ENCODE measurements at places on chromosomes 2 and 18.

GRCh38 chr2:129779783-129780182 lies 199.7 kb upstream of the RAB6C start:
- no peak for DNase-seq

- no peak for DNase-seq
Measured at GRCh38 chr2:20157193-20157891, 67.6 kb downstream of the SDC1 start.

DNA sequence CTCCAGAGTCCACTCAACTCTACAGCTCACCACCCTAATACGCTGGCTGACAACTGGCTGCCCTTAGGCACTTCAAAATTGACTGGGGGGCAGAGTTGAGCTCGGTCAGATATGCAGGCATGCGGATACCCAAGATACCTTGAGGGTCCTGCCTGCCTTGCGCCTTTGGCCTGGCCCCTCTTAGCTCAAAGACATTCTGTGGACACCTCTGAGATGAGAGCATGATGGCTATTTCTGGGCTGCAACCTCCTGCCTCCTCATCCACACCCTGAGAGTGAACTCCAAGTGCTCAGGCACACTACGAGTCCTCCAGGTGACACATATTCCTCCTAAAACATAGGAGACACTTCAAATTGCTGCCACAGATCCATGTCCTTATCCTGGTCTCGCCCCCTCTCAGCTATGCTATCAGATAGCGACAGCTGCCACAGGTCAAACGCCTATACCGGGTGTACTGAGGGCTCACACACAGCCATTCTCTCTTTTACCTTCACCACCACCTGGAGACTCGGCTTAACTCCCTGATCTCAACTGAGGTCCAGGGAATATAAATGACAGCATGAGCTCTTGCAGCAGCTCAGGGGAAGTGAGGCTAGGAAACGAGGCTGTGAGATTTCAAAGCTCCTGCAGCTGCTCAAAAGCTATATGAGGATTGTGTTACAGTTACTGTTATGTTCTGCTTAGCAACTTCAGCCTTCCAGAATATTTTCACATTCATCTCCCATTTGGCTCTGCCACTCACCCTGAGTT lies 60.5 kb upstream of the TEX51 start:
- DNase-seq: no peak

GRCh38 chr2:14675489-14675888 lies 43.0 kb downstream of the LRATD1 start:
- DNase-seq: no peak

GRCh38 chr2:46066116-46066515 lies 231.1 kb upstream of the EPAS1 start:
- no peak for DNase-seq

DNA sequence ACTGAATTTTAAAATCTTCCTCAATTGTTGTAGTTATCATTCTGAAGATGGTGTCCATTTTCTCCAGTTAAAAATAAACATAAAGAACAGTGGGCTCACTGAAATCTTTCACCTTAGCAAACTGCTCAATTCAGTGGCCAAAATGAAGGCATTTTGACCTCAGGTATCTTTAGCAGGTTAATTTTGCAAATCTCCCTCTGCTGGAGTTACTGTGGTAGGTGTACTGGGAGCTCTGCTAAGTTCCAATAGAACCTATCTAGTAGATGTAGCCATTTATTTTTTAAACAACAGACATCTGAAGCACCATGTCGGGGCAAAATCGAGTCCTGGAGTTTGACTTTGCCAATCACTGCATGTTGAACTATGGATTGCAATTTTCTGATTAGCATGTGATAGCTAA lies 177.1 kb downstream of the IRS1 start:
- no peak for DNase-seq

DNA sequence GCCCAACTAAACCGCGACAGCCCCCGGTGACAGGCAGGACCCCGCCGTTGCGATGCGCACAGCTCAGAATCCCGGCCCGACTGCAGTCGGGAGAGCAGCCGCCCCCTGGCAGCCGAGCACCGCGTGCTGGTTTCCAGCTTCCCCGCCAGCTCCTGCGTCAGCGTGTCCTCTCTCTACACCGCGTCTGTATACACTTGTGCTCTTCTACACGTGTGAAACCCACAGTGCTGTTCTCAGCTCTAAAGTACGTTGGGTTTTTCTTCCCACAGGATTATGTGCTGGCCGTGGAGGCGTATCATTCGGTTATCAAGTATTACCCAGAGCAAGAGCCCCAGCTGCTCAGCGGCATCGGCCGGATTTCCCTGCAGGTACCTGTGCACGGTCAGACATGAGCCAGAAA lies 54.0 kb downstream of the ADI1 start:
- no peak for DNase-seq

DNA sequence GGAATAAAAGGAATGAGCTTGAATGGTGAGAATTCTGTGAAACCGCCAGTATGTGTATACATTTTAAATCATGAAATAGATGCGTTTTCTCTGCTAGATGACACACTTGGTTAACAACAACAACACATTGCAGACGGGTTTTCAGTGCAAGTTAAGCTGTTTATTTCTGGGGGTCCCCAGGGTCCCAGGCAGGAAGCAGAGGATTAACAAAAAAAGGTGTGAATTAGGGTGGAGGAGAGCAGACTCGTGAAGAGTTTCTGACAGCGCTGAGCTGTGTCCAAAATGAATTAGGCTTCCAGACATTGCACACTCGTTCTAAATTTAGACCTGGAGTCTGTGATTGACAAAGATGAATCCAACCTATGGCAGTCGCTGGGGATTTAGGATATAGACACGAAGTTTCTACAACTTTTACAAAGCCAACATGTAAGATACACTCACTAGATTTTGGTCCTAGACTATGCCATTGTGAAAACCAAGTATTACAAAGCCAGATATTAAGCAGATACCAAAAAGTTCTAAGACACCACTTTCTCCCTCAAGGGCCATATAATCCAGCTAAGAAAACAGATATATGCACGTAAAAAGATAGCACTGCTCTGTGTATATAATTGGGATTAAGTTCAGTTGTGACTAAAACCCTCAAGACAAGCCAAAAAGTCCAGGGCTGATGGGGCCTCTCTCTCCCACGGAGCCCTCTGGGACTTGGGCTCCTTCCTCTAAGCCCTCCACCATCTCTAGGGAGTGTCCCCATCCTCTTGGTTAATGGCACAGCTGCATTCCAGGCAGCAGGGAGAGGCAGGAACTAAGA lies 120.2 kb downstream of the ACAA2 start:
- no peak for DNase-seq

- no peak for DNase-seq
Measured at GRCh38 chr2:60317844-60318243, 235.6 kb downstream of the BCL11A start.

- DNase-seq: no peak
Measured at GRCh38 chr2:237198164-237198855, 112.6 kb downstream of the COPS8 start.

DNA sequence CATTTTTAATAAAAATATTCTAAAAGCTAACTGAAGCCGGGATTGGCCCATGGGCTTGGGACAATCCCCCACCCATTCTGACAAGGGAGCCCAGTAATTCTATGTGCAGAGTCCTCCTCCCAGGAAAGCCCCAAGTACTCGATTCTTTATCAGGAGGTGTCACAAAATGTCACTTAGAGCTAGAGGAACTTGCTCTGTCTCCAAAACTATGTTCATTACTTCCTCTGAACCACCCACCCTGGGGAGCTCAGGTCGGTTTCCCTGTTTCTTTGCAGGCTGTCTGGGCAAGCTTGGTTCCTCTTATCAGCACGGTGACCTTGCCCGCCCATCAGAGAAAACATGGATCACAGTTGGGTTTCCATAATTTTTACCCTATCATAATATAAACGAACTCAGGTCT lies 430.6 kb upstream of the ID2 start:
- DNase-seq: no peak

DNA sequence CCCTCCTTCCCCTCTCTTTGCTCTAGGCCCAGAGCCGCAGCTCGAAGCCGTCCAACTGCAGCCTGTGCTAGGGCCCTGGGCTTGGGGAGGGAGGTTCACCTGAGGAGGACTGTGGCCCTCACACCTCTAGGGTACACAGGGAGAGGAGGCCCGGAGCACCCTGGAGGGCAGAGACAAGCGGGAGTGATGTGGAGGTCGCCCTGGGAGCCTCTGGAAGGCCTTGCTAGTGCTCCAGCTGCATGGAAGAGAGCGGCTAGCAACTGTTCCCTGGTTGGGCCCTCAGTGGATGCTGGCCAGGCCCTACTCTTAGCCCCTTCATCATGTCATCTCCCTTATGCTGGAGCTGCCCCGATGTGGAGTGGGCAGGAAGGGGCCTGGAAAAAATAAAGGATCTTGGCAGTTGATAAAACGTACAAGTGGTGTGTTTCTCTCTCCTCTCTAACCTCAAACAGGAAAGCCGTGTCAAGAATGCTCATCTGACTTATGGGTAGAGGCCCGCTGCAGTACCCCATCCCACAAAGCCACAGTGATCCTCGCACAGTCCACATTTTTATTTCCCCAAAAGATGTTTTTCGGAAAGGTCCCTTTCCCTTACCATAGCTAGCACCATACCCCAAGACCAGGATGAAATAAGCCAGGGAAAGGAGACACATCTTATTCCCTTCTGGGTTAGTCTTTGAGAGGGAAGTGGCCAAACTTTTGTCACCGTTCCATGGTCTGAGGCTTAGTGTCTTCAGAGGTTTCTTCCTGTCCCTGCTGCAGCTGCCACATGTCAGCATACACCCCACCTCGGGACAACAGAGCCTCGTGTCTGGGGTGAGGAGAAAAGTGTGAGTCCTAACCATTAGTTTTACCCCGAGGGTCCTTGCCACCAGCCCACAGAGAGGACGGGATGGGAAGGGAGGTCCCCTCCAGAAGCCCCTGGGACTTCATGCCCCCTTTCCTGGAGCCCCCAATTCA lies 2.9 kb downstream of the ZFAND2B start:
- DNase-seq: no peak

GRCh38 chr2:64250751-64251423 lies 106.7 kb upstream of the PELI1 start:
- no peak for DNase-seq

DNA sequence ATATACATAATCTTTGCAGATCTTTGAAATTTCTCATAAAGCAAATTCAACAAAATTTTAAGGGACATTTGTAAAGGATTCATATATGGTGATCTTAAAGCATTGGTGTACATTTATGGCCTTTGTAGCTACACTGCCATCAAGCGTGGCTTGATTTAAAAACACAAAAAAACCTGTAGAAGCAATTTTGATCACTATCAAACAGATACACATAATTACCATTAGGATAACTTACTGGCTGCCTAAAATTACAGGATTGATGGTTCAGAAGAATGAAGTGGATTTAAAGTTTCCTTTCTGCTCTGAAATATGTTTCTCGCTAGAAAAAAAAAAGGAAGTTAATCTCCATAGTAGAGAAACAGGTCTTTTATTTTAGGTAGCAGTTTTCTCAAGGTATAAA lies 31.4 kb downstream of the MAPRE2 start:
- no peak for DNase-seq

DNA sequence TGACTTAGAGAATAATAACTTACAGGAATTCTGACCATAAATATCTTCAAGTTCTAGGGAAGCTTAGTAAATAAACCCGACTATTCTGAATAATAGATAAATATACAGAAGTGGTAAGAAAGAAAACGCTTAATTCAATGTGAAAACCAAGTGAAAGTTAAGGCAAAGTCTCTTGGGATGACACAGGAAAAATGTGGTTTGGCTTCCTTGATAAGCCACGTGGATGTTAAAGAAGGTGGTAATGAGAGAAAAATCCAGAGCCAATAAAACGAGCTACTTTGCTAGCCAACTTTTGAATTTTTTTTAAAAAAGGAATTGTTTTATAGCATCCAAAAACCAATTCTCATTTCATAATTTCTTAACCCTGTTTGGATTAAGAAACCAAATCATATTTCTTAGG lies 166.2 kb upstream of the VRK2 start:
- DNase-seq: no peak

DNA sequence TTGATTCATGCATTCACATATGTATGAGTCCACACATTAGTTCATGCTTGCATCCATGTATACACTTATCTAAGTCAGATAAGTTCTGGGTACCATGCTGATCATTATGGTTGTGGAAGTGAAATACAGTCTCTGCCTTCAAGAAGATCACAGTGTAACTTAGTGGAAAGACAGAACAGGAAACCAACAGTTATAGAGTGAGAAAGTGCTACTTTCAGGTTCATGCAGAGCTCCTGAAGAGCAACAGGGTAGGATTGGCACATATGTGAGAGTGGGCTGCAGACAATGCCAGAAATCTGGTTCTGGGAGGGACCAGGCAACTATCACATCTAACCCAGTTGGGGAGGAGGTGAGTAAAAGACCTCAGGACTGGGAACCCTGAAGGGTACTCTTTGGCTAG lies 35.4 kb upstream of the PGAP1 start:
- no peak for DNase-seq

GRCh38 chr2:217864963-217865772 lies 137.6 kb downstream of the TNS1 start:
- DNase-seq: no peak

DNA sequence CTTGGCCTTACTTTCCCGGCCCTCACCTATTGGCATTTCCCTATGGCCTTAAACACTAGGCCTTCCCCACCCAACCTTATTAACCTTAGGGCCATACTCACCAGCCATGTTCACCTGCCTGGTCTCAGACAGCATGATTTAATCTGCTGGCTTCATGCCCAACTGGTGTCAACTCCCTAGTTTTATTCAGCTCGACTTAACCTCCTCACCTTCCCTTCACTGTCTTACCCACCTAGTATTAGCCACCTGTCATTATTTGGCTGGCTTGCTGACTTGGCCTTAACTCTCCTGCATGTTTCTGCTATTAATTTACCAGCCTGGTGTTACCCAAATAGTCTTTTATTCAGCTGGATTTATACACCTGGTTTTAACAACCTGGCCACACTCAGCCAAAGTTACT lies 136.0 kb upstream of the ZSWIM2 start:
- DNase-seq: no peak

All from activated CD4-positive, alpha-beta T cell treated with anti-CD3 and anti-CD28 coated beads for 24 hours (primary cell).